ENCODE measurements at places on chromosomes 2 and 18.

GRCh38 chr18:35703043-35703688 is 121.6 kb downstream of the GALNT1 start:
- no peak for DNase-seq

GRCh38 chr2:20304411-20304810 is 46.2 kb downstream of the PUM2 start:
- DNase-seq: no peak

GRCh38 chr2:20957788-20958525 is 85.9 kb downstream of the APOB start:
- no peak for DNase-seq

DNA sequence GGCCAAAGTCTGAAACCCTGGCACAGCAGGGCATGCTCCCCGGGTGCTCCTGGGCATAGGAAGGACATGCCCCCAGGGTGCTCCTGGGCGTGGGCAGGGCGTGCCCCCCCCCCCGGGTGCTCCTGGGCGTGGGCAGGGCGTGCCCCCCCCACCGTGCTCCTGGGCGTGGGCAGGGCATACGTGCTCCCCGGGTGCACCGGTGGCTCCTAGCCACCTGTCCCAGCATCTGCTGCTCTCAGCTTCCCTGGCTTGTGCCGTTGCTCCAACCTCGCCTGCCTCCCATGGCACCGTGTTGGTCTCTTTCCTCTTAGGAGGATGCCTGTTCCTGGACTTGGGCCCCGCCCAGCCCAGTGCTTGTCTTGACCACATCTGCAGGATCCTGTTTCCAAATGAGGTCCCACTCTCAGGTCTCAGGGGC is 95.6 kb upstream of the CTDP1 start:
- no peak for DNase-seq

GRCh38 chr2:148819019-148819585 is 55.9 kb upstream of the KIF5C start:
- no peak for DNase-seq

- DNase-seq: no peak
Measured at GRCh38 chr2:234454433-234454832, 42.4 kb downstream of the ARL4C start.

DNA sequence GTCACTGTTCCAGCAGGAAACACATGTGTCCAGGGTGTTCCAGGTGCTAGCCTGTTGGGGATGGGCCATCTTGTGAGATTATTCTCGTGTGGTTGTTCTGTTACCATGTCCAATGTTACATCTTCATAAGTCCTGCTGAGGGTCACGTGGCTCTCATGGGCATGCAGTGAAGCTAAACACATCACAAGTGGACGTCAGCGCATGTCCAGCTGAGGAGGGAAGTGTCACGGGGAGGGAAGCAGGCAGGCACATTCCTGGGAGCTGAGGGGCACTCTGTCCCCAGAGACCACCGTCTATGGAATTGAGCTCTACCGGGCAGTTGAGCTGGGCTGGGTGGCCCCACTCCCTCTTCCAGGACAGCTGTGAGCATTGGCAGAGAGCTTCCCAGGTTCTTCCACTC is 155.3 kb upstream of the TWIST2 start:
- DNase-seq: no peak

GRCh38 chr18:6885006-6885481 is 155.5 kb downstream of the ARHGAP28 start:
- DNase-seq: no peak

DNA sequence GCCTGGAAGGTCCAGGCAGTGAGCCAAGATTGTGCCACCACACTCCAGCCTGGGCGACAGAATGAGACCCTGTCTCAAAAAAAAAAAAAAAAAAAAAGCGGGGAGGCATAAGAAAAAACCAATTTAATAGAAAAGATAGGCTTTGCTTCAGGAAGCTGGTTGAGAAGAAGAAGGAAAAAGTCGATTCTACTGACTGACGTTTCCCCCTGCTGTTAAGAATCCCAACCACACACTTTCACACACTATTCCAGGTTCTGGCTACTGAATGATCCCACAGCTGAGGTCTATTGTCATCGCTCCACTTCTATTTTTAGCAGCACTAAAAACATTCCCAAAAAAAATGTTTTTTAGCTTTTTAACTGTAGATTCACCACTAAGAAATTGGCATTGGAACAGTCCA is 6.7 kb upstream of the CHCHD5 start:
- DNase-seq: no peak

GRCh38 chr2:218988650-218989049 is 3.7 kb upstream of the FEV start:
- no peak for DNase-seq

DNA sequence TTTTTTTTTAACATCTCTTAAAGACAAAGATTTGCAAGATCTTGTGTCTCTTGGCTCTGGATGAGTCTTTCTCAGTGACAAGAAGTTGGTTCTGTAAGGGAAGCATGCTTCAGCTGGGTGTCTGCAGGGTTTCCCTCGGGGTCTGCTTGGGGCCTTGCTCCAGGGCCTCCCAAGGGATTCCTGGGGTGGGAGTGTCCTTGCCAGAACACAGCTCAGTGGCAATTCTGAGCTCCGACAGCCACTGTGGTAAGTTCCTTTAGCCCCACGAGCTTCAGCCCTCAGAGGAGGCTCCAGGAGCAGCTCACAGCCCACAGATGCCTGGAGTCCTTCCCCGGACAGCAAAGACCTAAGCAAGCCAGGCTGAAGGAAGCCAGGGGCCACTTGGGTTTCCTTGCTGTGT is 52.4 kb downstream of the EMX1 start:
- DNase-seq: no peak

DNA sequence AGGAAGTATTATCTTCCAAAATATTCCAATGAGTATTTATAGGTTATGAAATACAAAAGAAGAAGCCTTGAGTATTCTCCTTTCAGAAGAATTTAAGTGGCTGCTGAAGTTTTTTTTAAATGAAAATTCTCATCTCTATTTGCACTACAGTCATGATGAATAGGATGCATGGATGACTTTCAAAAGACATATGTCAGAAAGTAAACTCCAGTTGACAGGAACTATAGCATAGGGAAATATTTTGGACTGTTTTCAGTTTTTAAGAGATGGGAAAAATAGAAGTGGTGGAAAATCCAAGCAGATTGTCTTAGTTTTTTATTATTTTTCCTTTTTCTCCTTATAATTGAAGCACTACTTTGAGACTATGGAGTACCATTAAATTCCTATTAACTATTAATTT is 825.1 kb upstream of the FSHR start:
- DNase-seq: no peak

- no peak for DNase-seq
Measured at GRCh38 chr2:232892843-232893242, 22.8 kb downstream of the SNORC start.

DNA sequence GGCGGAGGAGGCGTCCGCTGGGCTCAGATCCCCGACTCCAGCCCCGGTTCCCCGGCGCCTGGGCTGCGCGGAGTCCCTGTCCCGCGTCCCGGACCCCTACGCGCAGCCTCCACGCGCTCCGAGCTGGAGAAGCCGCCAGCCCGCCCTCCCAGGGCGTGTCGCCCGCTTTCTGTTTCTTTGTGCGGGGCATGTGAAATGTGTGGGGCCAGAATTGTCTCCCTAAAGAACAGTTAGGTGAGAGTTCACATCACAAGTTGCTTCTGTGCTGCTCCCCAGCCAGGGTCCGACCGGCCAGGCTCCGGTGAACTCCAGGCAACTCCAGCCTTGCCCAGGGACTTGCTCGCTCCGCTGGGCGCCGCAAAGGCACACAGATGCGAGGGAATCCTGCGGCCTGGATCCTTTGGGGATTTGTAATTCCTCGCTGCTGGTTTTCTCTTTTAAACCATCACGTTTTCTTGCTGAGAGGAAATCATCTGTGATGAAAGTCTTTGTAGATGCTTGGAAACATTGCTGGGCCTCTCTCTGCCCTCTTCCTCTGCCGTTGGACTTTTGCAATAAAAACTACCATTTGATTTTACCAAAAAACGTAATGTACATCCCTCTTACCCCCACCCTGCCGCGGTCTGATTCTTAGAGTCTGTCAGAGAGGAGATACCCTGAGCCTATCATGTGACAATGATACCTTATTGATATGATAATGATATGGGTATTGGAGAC is 631 bp downstream of the GYPC start:
- DNase-seq: no peak

DNA sequence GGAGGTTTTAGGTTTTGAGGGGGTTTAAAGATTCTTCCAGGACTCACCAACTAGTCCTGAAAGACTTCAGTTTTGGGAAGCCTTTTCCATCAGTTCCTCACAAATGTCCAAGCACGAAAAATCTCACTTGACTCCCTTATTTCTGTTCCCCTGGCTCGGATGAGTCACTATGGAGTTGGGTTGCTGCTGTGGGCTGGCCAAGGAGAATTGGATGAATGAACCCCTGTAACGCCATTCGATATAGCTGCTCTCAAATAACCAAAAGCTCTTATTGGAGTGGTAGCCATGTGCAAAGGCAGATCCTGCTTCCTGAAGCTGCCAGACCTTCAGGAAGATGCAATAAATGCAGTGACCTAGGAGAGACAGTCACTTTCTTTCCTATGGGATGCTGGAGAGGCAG is 417.0 kb downstream of the ZNF521 start:
- no peak for DNase-seq

DNA sequence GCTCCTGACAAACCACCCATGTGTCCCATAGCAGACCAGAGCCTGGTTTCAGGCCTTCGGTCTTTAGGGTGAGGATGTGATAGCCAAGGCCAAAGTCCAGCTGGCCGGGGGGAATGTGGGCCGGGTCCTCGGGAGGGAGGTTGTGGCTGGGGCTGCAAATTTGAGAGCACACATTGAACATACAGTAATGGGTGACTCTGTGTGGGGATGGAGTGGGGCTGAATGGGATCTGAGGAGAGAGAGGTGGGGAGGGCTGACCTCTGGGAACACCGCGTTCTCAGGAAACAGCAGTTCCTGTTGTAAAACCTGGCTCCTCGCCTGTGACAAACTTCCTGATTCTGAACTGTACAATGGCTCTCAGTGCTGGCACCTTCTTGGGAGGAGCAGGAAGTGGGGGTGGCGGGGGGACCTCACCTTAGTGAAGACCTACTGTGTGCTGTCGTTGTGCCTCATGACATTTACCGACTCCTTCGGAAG is 48.8 kb downstream of the MCFD2 start:
- DNase-seq: no peak

DNA sequence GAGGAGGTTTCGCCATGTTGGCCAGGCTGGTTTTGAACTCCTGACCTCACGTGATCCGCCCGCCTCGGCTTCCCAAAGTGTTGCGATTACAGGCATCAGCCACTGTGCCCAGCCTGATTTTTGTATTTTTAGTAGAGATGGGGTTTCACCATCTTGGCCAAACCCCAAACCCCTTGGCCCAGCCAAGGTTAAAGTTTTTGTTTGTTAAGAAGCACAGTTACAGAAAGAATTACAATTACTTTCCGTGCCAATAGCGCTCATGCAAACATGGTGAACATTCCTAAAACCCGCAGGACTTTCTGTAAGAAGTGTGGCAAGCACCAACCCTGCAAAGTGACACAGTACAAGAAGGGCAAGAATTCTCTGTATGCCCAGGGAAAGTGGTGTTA is 26.1 kb downstream of the ITSN2 start:
- no peak for DNase-seq

DNA sequence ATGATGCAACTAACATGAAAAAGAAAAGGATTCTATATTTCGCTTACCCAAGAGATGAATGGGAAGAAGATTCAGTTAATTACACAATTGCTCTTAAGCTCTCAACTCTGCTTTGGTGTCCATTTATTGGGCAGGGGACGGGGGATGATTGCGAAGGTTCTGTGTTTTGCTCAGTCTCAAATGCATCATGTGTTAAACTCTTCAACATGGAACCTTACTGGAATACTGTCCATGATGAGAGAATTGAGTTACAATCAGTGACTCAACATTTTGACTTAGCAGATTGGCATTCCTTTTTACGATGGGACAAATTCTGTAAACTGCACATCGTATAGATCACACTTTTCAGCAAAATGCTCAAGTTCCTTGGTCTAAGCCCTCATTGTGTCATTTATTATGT is 135.6 kb downstream of the RBMS1 start:
- DNase-seq: no peak

- no peak for DNase-seq
Measured at GRCh38 chr2:190382851-190383250, 25.3 kb upstream of the MFSD6 start.

DNA sequence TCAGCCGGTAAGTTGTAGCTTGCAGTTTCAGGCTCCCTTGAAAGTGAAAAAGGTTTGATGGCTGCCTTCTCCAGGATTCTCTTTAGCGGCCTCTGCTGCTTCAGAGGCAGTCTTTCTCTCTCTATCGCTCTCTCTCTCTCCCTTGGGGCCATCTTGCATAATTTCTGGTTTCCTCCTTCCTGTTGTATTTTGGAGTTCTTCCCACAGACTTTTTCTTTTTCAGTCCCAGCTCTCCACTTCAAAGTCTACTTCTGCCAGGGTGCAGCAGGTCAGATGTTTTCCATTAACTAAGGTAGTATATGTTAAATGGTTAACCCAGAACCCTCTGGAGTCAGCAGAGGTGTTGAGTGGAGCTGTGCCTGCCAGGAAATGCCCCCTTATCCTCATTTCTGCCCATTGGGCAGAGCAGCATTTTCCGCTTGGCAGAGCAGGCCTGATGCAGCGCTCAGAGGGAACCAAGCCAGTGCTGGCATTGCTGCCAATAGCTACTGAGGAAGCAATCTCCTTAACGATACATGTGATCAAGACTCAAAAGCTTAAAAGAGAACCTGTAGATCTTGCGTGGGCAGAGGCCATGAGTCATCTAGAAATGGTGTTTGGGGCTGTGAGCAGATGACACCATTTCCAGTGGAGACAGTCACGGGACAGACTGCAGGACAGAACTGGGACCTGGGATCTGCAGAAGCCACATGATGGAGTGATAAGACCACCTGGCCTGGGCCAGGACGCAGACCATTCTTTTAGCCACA is 20.8 kb downstream of the DBI start:
- DNase-seq: no peak

GRCh38 chr2:32960238-32960637 is 13.5 kb downstream of the LTBP1 start:
- no peak for DNase-seq

GRCh38 chr2:70062270-70062669 is 25.0 kb upstream of the PCBP1 start:
- no peak for DNase-seq

DNA sequence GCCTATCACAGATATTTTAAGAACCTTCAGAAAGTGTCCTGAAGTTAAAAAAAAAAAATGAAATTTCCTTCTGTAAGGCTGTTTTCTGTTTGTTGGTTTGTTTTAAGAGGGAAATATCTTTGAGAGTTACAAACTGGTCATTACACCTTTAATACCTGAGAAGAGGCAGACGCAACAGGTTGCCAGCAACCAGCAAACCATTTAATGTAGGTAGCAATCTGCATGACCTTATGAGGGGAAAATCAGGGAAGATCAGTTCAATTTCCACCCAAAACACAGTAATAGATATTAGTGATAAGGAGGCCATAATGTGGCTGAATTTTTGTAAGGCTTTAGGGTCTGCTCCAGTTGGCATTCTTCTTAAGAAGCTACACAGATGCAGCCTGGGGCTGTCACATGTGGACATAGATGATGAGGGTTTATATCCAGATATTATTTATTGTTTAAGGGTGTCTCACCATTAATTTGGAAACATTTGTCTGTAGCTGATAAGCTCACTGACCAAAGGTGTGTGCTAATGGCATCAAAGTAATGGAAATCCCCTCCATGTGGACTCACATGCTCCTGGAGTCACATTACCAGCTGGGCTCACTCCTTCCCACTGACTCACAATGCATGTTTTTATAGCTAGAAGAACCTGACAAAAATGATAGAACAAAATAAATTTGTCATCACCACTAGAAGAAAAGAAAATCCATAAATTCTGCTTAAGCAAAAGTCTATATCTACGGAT is 83.5 kb upstream of the DTNA start:
- DNase-seq: no peak

Measured in activated CD8-positive, alpha-beta memory T cell treated with anti-CD3 and anti-CD28 coated beads for 1 hour (primary cell).